ENCODE measurements at places on chromosomes 2 and 18. TPM values are rescaled to one million over a fixed set of nuclear protein-coding genes. Genes with fewer than 3 reads are reported as not detected.

Gene RNMT
- total RNA-seq = 22.8 TPM

Gene CROCC2
- not detected for total RNA-seq

Gene ARHGAP15
- total RNA-seq = not detected

Gene ZFP36L2
- 5.2 TPM for total RNA-seq

Gene FAM161A
- total RNA-seq = 3.8 TPM

Gene MATN3
- 1.4 TPM for total RNA-seq

Gene DDX1
- 128 TPM for total RNA-seq

Gene FAP
- total RNA-seq = 7.1 TPM

Gene GTF3C2
- total RNA-seq = 27.3 TPM

Gene REG1B
- not detected for total RNA-seq

Gene NEU2
- total RNA-seq = not detected

Gene TEKT4
- total RNA-seq = not detected

Gene ZNF892
- 9.6 TPM for total RNA-seq

Gene DSG4
- not detected for total RNA-seq

Gene COL4A3
- not detected for total RNA-seq

Gene ITGB6
- total RNA-seq = not detected

Gene DSC2
- under 0.01 TPM for total RNA-seq

Gene SIX3
- total RNA-seq = not detected

Gene FER1L5
- 0.15 TPM for total RNA-seq

Gene CD8B2
- not detected for total RNA-seq

Gene PKP4
- 20.7 TPM for total RNA-seq

Gene RNF152
- 18.8 TPM for total RNA-seq

Gene POTEC
- not detected for total RNA-seq

Gene UGT1A10
- not detected for total RNA-seq

Gene PLGLB2
- total RNA-seq = 0.32 TPM

Gene SPTBN1
- total RNA-seq = 258 TPM

Gene TUBA3E
- total RNA-seq = not detected

Gene LIMS3
- 11.4 TPM for total RNA-seq

Gene MYO1B
- 61.7 TPM for total RNA-seq

Gene GNAL
- total RNA-seq = 0.15 TPM

Gene RAPGEF4
- 15.0 TPM for total RNA-seq

Gene SLC9A2
- total RNA-seq = not detected
